ENCODE measurements at places on chromosomes 1 and 21.

DNA sequence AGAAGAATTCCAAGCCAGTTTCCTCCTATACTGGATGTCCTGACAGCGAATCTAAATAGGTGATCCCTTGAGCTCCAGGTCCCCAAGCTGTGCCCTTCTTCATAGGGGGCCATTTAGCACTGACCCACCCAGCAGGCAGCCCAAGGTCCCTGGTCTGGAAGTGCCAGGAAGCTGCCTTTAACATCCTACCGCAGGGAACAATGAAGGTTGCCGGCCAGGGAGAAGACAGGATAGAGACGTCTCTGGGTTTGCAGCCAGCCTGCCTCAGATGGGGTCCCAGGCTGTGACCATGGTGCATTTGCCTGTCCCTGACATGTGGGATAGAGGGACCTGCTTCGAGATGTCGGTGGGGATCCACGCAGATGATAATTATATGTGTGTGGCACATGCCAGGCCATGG, 2.7 kb upstream of the RIPK4 start:
- no peak for DNase-seq

- no peak for DNase-seq
These were observed 21.0 kb downstream of the S100A10 start for GRCh38 chr1:151972542-151973248.

DNA sequence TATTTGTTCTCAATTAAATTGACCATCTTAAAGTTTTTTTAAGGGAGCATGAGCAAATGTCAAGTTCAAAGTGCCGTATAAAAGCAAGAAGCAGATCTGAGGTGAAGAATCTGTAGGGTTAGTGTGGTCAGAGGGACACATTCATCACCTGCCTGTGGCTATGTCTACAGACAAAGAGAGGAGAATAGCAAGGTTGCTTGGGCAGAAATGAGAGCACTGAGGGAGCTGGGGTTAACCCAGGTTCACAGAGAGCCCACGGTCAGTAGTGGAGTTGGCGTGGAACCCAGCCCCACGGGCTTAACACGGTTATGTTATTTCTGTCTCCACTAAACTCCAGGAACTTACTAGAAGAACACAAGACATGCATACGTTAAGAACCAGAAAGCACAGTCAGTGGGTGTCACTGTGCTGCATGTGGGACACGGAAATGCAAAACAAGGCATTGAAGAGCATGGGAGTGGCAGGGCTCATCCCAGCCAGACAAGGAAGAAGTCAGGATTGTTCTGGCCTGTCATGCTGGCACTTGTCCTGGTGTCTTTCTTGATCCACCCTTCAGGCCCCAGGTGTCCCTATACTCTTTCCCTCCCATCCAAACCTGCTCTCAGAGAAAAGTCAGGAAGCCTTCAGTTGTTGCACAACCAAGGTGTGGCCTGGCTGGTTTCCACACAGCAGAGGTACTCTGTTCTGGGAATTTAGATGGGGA, 95.5 kb upstream of the IVNS1ABP start:
- no peak for DNase-seq

- no peak for DNase-seq
These were observed 40.3 kb downstream of the MCOLN2 start for GRCh38 chr1:84956655-84957054.

All from neuronal stem cell (in vitro differentiated cells).